HS-5 (cell line): ENCODE measurements at places on chromosomes 5 and 9.
A peak's percentile ranks its signal among the peaks of the same experiment; 100 is the strongest.

DNA sequence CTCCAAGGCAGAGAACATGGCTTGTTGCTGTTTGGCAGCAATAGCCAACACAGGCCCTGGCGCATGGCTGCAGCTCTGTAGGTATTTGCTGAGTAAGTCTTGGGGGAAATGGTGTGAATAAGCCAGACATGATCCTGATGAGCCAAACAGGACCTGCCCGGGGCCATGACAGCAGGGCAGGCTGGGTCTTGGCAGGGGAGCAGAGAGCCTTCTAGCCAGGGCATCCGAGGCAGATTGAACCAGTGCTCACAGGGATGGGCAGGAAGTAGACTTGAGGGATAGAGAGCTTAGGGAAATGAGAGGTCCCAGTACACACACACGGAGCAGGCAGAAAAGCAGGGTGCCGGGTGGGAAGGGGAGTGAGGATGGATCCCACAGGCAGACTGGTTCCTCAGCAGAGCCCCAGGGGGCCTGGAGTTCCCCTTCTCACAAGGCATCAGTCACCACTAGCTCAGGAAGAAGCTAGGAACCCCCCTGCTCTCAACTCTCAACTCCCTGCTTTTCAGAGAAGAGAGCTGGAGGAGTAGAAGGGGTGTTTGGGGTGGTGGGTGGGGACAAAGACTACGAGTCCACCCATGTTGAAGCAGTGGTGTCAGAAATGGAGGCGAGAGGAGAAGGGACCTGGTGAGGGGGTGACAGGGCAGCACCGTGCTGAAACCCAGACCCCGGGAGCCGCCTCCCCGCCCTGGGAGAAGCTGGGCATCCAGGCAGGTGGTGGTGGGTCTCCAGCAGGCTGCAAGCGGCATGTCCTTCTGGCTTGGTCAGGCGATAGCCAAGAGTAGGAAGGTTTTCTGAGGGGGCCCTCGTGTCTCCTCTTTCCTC is 111.1 kb downstream of the RGS3 start:
- no peak for DNase-seq

DNA sequence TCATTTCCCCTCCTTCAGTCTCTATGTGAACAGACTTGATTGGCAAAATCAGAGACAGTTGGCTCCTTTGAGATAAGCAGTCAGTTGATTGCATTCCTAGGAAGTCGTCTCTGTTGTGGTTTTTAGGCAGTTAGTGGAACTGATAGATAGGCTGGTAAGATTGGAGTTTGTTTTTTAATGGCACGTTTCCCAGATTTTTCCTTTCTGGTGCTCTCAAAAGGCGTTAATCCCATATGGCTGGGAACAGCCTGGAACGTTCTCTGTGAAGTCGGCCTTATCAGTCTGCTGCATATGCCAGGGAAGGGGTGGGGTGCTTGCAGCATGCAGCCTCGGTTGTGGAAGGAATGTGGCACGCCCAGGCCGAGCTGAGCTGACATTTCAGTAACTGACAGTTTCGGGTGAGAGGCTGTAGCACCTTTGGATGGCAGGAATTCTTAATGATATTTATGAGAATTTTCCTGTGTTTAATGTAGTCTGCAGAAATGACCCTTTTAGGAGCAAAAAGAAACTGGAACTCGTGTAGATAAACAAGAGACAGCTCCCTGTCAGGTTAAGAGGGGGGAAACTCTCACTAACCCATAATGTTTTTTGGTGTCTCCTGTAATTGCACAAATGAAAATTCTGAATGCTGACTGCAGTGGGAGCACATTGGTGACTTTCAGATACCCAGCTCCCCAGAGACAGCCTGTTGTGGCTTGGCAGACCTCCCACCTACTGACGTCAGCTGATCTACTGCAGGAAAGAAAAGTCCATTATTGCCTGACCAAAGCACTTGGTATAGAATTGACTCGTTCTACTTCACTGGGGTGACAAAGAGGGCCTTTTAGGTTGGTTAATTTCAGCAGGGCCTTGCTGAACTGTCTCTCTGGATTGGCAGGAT is 6.3 kb downstream of the SPTAN1 start:
- DNase-seq = peak; percentile 67

GRCh38 chr9:98892288-98892687 is 51.4 kb upstream of the COL15A1 start:
- DNase-seq = no peak

DNA sequence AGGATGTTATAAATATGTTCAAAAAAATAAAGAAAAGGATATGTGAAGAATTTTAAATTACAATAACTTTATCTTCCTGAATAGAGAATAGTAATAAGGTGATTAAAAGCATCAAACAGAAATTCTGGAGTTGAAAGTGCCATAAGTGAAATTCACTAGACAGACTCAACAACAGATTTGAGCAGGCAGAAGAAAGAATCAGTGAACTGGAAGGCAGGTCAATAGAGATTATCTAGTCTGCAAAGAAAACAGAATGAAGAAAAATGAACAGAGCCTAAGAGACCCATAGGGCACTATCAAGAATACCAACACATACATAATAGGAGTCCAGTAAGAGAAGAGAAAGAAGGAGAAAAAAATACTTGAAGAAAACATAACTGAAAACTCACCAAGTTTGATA is 162.1 kb downstream of the ROR2 start:
- no peak for DNase-seq

DNA sequence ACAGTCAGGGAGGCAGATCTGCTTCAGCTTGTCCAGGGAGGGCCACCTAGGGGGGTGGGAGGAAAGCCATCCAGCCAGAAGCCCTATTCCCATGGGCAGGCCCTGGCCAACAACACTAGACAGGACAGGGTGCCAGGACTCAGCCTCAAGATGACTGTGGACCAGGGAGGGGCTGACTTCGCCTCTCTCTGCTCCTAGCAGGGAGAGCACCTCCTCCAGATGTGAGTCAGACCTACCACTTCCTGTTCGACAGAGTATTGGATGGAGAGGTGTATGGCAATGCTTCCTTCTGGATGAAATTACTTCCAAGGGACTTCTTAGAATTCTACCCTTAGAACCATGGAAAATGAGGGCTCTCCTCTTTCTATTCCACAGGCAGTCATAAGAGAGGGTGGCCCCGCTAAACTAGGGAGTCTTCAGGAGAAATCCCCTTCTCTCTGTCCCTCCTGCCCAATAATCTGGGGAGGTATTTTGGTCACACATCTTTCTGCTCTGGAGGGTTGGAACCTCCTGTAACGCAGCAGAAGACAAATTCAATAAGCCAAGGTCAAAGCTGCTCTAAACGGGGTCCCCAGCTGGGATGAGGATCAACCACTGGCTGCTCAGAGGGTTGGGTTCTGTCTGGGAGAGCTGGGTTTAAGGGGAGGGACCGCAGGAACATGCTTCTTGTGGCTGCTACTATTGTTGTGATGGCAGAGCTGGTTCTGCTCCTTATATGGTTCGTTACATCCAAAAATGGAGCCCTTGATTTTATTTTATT is 23.2 kb upstream of the RCL1 start:
- DNase-seq = no peak
